Stimulated activated memory B cell treated with anti-CD40 and anti-IgM and Interleukin-4, amounts not matched to agents 10 μg/mL and 1 μg/mL and 100 μg/mL, for 72 hours (primary cell): ENCODE measurements at places on chromosomes 3 and 15.
A peak's percentile ranks its signal among the peaks of the same experiment; 100 is the strongest.

GRCh38 chr3:130748981-130749380 is 2.4 kb upstream of the PIK3R4 start:
- no peak for ATAC-seq

DNA sequence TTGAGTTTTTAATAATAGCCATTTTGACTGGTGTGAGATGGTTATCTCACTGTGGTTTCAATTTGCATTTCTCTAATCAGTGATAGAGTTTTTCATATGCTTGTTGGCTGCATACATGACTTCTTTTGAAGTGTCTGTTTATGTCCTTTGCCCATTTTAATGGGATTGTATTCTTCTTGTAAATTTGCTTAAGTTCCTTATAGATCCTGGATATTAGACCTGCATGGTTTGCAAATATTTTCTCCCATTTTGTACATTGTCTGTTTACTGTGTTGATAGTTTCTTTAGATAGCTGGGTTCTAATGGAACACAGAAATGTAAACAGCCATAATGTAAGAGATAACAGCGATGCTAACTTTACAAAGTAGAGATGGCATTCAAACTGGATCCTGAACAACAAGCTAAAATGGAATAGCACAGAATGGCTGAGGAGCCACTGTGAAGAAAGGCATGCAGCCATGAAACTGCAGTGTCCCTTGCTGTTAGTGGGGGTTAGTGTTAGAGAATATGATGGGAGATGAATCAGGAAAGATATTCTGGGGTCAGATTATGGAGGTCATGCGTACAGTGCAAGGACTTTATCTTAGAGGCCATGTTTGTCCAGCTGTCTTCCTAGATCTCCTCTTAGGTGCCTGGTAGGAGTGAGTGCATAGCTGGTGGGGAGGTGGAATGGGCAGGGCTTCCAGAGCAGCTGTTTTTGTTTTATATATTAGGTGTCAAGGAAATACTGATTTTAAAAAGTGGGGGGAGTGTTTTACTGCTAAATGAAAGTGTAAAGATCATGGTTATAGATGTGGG is 48.1 kb downstream of the BBS4 start:
- no peak for ATAC-seq

- no peak for ATAC-seq
These were observed 21.7 kb downstream of the AQP9 start for GRCh38 chr15:58159827-58160386.

DNA sequence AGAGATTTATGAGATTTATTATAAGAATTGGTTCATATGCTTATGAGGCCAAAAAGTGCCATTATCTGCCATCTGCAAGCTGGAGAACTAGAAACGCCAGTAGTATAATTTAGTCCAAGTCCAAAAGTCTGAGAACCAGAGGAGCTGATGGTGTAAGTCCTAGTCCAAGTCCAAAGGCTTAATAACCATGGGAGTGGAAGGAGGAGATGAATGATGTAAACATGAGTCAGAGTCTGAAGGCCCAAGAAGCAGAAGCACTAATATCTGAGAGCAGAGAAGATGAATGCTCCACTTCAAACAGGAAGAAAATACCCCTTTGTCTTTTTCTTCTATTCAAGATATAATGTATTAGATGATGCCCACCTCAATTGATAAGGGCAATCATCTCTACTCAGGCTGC is 185.7 kb downstream of the CGGBP1 start:
- no peak for ATAC-seq

DNA sequence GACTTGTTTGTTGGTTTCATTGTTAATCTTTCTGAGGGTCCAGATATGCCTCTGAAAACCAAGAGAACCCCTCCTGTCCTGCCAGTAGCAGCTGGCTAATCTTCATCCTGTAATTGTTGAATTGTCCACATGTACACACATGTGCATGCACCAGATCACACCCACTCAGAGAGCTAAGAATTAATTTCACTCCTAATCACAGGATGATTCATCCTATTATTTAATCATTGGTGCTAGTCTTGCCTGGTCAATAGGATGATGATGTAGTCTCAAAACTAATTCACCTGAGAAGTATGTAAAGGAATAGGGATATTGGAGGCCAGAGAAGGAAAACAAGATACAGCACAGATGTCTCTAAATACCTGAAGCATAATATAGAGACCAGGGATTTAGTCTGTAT is 7.8 kb upstream of the AHSG start:
- ATAC-seq: no peak

DNA sequence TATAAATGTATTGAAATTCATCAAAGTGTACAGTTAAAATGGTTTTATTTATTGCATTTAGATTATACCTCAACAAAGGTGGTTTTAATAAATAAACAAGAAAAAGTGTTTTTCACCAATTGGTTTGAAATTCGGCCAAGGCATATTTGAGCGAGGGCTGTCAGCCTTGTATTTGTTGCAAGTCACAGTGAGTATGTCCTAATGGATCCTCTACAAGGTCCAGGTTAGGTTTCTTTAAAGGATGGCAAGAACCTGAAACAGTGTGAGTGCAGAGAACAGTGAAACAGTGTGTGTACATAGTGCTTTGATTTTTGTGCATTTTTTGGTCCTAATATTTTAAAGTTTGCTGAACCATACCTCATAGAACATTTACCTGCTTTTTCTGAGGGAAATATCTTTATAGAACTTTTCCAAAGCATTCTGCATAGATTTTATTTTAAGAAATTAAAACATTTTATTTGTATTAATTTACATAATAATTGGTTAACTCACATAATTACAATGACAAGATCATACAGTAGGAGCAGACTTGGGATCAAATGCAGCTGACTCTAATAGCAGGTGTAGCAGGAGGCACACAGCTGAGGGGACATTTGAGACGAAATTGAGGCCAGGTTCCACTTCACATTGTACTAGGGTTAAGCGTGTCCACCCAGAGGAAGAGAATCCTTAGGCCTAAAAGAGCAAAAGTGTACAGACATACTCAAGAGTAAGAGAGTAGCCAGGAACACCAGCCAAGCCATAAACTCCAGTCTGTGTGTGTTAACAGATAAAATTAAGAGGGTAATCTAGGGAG is 428.8 kb upstream of the TPRG1 start:
- no peak for ATAC-seq

- ATAC-seq: no peak
These were observed 7.9 kb upstream of the SSUH2 start for GRCh38 chr3:8652324-8652987.

GRCh38 chr15:75663931-75664421 is 16.3 kb downstream of the SNX33 start:
- no peak for ATAC-seq

- ATAC-seq: no peak
These were observed 116.8 kb upstream of the SPATA16 start for GRCh38 chr3:173257797-173258196.

DNA sequence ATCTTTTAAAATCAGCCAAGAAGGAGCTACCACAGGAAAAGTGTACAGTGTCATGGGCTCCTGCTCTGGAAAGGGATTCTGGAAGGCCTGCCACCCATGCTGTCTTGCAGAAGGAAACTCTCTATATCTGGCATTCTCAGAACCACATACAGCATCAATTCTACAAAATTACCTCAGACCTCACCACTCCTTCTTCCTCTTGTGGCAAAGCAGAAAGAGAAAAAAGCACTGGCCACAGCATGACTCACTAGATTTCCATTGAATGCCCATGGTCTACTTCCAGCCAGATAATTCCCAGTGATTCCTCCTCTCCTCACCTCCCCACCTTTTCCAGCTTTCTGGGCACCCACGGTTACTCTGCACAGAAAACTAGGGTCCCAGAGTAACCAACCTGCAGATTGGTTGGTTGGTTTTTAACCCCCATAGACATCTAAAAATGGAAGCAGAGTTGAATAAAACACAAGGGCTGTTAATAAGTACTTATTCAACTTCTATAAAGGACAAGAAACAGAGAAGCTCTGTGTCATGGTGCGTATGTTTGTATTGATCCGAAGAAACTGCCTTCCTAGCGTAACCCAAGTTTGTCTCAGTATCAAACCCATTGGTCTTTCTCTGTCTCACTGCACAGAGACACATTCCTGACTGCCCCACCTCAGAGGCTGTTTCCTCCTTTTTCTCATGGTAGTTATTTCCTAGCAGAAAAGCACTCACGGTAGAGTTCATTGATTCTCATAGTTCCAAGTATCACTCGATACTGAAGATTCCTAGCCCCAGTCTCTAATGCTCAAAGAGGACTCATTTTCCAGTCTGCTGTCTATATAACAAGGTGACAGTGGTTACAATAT is 67.7 kb downstream of the LDHAL6B start:
- peak; percentile 72 for ATAC-seq

- no peak for ATAC-seq
These were observed 467.7 kb downstream of the GABRG3 start for GRCh38 chr15:27438403-27439375.

GRCh38 chr3:136543385-136543784 is 208.8 kb downstream of the STAG1 start:
- no peak for ATAC-seq

DNA sequence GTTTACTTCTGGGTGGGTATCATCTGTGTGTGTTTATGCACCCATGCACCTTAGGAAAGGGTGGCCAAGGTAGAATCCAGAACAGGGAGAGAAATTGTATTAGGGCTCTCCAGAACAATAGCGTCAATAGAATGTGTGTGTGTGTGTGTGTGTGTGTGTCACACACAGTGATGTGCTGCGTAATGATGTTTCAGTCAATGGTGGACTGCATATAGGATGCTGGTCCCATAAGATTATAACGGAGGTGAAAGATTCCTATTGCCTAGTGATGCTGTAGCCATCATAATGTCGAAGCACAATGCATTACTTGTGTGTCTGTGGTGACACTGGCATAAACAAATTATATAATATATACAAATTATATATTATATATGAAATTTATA is 69.3 kb upstream of the PRR23C start:
- no peak for ATAC-seq

DNA sequence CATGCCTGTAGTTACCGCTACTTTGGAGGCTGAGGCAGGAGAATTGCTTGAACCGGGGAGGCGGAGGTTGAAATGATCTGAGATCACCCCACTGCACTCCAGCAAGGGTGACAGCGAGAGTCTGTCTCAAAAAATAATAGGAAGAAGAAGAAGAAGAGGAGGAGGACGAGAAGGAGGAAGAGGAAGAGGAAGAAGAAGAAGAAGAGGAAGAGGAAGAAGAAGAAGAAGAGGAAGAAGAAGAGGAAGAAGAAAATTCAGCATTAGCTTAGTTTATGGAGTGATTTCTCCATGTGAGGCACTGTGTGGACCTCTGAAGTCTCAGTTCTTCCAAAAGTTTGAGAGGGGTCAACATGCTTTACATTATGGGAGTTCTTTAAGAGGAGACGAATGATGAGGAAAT is 17.4 kb upstream of the MEGF11 start:
- no peak for ATAC-seq

GRCh38 chr3:101643861-101644613 is 32.9 kb downstream of the ZBTB11 start:
- no peak for ATAC-seq

DNA sequence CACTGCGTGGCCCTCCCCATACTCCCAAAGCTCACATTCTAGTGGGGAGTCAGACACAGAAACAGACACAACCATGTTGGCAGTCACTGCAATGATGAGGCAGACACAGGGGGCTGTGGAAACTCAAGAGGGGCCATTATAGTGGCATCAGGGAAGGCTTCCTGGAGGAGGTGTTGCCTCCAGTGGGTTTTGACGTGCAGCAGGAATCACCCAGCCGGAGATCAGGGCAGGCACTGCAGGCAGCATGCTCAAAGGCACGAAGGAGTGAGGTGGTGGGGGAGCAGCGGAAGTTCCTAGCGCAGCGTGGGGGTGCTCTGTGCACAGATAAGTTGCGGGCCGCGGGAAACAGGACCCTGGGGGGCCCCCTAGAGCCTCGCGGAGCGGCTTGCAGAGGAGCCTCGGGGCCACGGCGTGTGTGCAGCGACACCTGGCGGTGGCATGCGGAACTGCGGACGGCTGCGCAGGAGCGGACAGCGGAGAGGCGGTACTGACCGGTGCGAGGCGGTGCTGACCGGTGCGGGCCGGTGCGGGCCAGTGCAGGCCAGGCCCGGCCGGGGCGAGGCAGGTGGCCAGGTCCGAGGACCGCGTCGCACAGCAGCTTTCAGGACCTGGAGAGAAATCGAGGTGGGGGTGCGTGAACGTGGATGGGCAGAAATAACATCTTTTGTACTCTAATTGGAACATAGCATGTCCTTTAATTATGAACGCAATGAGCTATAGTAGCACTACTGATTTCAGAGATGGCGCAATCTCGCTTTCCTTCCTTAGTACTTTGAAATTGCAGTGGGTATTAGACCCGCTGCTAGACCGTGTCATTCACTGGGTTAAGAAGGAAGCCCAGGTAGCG is 101.5 kb downstream of the FBLN2 start:
- ATAC-seq: peak; percentile 72

DNA sequence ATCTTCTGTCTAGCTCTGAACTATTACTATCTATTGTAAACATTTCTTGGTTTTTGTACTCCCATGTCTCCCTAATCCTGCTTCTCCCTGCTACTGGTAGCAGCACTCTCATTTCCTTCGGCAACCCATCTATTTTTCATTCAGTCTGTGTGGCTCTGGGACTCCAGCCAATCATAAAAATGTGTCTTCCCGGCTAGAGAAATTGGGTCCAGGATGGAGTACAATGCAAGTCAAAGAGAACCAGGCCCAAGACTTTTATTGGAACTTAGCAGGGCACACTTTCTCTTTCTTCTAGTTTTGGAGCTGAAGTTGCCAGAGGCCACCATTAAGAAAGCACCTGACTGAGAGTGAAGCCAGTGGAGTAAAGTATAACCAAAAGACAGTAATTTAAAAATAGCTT is 22.8 kb upstream of the ARHGEF26 start:
- ATAC-seq: no peak

- no peak for ATAC-seq
These were observed 73.8 kb downstream of the MCTP2 start for GRCh38 chr15:94305133-94305532.

DNA sequence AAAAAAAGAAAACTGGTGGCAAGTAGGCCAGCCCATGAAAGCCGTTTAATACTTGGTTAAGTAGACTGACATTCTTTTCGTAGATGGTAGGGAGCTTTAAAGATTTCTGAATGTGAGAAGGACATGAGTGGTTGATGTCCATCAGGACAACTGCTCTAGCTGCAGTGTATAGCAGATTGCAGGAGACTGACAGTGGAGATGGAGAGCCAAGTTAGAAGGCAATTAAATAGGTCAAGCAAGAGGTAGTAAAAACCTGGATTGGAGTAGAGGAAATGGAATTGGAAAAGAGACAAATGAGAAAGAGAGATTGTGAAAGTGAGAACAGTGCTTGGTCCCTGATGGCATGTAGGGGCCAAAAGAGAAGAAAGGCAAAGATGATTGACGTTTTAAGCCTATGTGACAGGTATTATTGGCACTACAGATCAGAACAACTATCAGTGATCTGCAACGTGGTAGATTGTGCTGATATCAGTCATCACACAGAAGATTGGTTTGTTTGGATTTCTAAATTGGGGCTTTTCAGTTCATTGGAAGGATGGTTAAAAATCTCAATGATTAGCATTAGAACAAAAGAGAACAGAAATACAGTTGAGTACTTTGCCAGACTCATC is 74.0 kb downstream of the CNTN4 start:
- no peak for ATAC-seq

DNA sequence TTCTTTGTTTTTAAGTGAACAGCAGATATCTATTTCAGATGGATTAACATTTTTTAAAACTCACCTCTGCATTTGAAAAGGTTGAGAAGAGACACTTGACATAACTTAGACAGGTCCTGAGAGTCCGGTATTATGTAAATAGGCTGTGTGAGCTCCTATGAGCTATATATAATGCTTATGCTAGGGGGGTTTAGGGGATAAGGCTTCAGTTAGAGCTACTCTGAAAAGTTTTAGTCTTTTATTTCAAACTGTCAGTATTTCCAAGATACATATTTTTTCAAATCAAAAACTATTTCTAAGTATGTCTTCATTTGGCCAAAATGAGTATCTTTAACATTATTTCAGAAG is 16.9 kb downstream of the SHC4 start:
- ATAC-seq: no peak

- ATAC-seq: peak; percentile 67
These were observed 52.7 kb downstream of the NFKBIZ start for GRCh38 chr3:101902041-101902440.
